Natural killer cell treated with Interleukin-12 subunit alpha and Interleukin-12 subunit beta and Interleukin-15 and Interleukin-18, amount 100 ng/mL, for 72 hours (primary cell): ENCODE measurements at places on chromosomes 1 and 21. TPM values are rescaled to one million over a fixed set of nuclear protein-coding genes. Genes with fewer than 3 reads are reported as not detected.

The OR2T27 gene
- total RNA-seq: not detected

The MPZ gene
- total RNA-seq: 6.6 TPM

The SEC22B gene
- 23.9 TPM for total RNA-seq

The CRYAA gene
- total RNA-seq: not detected

- no peak overlapping the region for H3K27ac ChIP-seq
- no peaks in the 10 kb centered on the region for H3K27me3 ChIP-seq
- no peak overlapping the region for H3K4me3 ChIP-seq
- peak; percentile 16 for DNase-seq
- H3K36me3 ChIP-seq: no peaks in the 10 kb centered on the region
Observed at GRCh38 chr1:31166462-31166861, 73.2 kb downstream of the NKAIN1 start.

GRCh38 chr21:41460578-41461527 is 34.8 kb downstream of the MX1 start:
- no peaks in the 10 kb centered on the region for H3K36me3 ChIP-seq
- no peak overlapping the region for H3K27ac ChIP-seq
- no peak for DNase-seq
- H3K27me3 ChIP-seq: no peaks in the 10 kb centered on the region
- H3K4me3 ChIP-seq: no peak overlapping the region
- peaks cover 3% of the 10 kb centered on the region for H3K4me1 ChIP-seq

GRCh38 chr21:39463308-39463707 is 11.5 kb downstream of the SH3BGR start:
- no peak overlapping the region for H3K27ac ChIP-seq
- no peak for DNase-seq
- peaks cover 7% of the 10 kb centered on the region for H3K27me3 ChIP-seq
- no peaks in the 10 kb centered on the region for H3K4me1 ChIP-seq
- H3K4me3 ChIP-seq: no peak overlapping the region

- no peak overlapping the region for H3K4me3 ChIP-seq
- H3K27me3 ChIP-seq: no peaks in the 10 kb centered on the region
- no peak overlapping the region for H3K27ac ChIP-seq
- no peak for DNase-seq
- H3K4me1 ChIP-seq: no peaks in the 10 kb centered on the region
Observed at GRCh38 chr1:187626056-187626455, 797.3 kb downstream of the PLA2G4A start.

GRCh38 chr1:29235955-29236711 is at the start of gene PTPRU:
TSS of gene PTPRU (plus strand) at chr1:29236522. CDS start at chr1:29236645, 123 bp downstream.
- peaks cover 60% of the 10 kb centered on the region for H3K27me3 ChIP-seq
- peak within 1 kb of the TSS; percentile 10 for H3K27ac ChIP-seq
- peak within 1 kb of the TSS; percentile 89 for H3K4me3 ChIP-seq
